Left ventricle myocardium inferior (tissue), 1 donor: ENCODE measurements at places on chromosomes 3 and 15. TPM values are rescaled to one million over a fixed set of nuclear protein-coding genes. Genes with fewer than 3 reads are reported as not detected.

TRH gene
- not detected for total RNA-seq

ST3GAL6 gene
- 52.5 TPM for total RNA-seq

GRCh38 chr3:87260270-87260669 is 16.1 kb downstream of the POU1F1 start:
- DNase-seq = no peak

TOP2B gene
- total RNA-seq = 101 TPM

GRCh38 chr3:952906-953305 is 139.9 kb upstream of the CNTN6 start:
- no peak for DNase-seq

FGD5 gene
- 13.9 TPM for total RNA-seq

ABI3BP gene
- total RNA-seq = 23.6 TPM

DNA sequence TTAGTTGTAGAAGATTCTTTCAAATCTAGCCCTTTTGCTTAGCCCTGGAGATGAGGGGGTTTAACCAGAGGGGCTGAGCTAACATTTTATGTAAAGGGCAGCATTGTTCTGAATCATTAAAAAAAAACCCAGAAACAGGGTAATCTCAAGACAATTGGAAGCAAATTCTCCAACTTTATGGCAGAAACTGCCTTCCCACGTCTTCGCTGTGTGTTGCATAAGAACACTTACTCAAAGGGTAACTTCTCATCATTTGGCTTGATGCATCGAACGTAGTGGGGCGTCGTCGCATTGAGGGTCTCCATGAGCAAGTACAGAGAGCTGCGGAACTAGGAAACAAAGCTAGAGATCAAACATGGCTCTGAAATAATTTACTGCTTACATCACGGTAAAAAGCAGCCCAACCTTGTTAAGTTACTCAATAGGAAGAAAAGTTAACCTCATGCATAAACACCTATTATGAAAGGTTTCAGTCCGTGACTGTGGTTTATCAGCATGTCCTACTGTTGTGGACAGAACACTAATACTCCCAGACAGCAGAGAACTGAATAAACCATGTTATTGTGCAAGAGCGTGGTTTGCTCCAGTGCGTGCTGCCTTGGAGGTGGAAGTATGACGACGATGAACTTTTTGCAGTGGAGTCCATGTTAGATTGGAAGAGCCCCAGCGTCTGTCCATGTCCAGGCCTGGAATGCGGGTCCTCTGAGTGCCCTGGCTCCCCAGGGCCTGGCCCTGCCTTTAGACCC is 48.7 kb downstream of the MYO5C start:
- no peak for DNase-seq

DNA sequence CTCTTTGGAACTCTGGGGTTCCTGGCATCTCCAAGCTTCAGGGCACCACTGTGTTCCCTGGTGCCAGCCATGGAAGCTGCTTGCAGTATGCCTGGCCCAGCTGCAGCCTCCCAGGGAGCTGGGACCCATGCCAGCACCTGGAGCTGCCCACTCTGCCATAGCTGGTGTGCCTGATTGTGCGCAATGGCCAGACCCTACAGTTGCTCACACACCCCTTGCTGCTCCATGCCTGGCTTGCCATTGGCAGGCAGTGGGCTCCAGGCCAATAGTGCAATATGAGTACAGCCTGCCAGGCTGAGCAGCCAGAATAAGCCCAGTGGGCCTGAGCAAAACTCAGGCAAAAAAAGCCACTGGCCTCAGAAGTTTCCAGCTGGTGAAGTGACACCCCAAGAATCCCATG is 43.8 kb upstream of the LRRFIP2 start:
- peak; percentile 44 for DNase-seq

- no peak for DNase-seq
Observed at GRCh38 chr15:91780387-91780786, 73.1 kb upstream of the SLCO3A1 start.

DNA sequence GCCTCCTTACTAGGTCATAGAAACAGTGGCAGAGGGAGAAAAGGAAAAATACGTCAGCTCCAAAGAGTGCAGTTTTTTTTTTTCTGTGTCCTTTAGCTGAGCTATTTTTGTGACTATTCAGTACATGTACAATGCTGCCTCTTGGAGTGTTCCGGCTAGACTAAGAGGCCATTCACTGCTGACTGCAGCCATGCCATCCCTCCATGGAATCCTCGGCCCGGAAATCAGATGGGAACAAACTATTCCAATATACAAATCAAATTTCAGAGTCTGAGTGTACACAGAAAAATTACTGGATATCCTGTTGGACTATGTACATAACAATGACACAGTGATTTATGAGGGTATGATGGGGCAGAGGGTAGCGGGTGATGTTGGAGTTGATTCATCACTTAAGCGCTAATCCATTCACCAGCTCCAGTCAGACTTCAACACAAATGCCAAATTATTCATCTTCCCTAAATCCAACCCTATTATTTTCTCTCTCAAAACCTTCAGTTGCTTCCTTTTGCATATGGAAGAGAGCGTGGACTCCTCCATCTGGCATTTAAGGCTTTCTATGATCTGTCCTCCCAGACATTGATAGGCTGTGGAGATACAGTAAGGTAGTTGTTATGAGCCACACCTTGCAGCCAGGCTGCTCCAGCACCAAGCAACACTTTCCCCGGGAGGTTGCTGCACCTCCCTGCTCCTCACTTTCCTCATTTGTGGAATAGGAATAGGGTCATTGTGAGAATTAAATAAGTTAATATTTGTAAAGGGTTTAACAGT is 109.1 kb downstream of the LPP start:
- no peak for DNase-seq

SV2B gene
- total RNA-seq = 2.8 TPM

- no peak for DNase-seq
Observed at GRCh38 chr3:119524931-119525662, 26.8 kb downstream of the TIMMDC1 start.

LRTM1 gene
- total RNA-seq = not detected

CCDC14 gene
- total RNA-seq = 6.9 TPM

SNAPC5 gene
- 40.9 TPM for total RNA-seq
